ENCODE measurements at places on chromosomes 5 and 9. TPM values are rescaled to one million over a fixed set of nuclear protein-coding genes. Genes with fewer than 3 reads are reported as not detected.
A peak's percentile ranks its signal among the peaks of the same experiment; 100 is the strongest.

GRCh38 chr5:9617221-9617620, 12.9 kb downstream of the TAS2R1 start:
- DNase-seq = no peak

DNA sequence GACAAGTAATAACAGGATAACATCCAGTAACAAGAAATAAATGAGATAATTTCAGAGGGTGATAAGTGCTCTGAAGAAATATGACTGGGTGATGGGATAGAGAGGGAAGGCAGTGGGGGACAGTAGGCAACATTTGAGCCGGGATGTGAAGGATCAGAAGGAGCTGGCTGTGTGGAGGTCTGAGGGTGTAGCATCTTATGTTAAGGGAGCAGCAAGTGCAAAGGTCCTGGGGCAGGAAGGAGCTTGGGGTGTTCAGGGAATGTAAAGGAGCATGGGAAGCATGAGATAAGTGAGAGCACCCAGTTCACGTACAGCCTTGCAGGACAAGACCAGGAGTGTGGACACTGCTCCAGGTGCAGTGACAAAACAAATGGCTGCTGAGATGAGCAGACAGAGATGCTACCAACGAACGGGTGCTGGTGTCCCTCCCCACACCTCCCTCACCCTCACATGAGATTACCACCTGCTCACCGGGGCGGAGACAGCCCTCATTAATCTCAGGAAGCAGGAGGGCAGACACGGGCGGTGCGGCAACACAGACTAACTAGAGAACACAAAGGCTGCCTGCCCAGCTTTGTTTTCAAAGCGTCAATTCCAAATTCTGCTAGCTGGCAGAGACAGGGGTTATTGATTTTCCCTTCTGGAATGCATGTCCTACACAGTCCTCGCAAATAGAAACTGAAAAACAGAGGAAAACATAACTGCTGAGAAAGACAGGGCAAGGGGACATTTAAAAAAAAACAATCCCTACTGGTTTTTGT, 298.1 kb upstream of the PANK3 start:
- DNase-seq = no peak

- DNase-seq = no peak
Measured at GRCh38 chr5:1212271-1212670, 10.9 kb downstream of the SLC6A19 start.

- DNase-seq = no peak
Measured at GRCh38 chr5:170525470-170526211, 21.8 kb downstream of the KCNIP1 start.

Gene PHF2
- total RNA-seq = 20.0 TPM

GRCh38 chr5:112794410-112794809, 56.7 kb downstream of the APC start:
- no peak for DNase-seq

Gene FABP6
- 1.4 TPM for total RNA-seq

GRCh38 chr9:97660847-97661246, 27.2 kb downstream of the NCBP1 start:
- no peak for DNase-seq

GRCh38 chr5:125394661-125395280, 648.3 kb upstream of the ZNF608 start:
- DNase-seq = no peak

DNA sequence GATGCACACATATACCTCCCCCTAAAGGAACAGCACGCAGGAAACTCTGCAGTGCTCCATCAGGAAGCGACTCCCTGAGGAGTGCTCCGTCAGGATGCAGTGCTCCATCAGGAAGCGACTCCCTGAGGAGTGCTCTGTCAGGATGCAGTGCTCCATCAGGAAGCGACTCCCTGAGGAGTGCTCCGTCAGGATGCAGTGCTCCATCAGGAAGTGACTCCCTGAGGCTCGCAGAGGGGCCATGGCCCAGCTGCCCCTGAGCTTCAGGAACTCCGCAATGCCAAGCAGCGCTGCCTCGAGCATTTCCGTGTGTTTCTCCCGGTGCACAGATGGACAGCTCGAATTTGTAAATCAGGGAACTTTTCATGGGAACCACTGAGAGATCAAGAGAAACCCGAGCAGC, 88.1 kb downstream of the PAX5 start:
- no peak for DNase-seq

Gene ZFP37
- 12.7 TPM for total RNA-seq

GRCh38 chr5:2124434-2125170, 241.9 kb upstream of the IRX4 start:
- no peak for DNase-seq

Gene ZNF883
- total RNA-seq = 2.9 TPM

GRCh38 chr9:91062281-91062680, 260.7 kb downstream of the SYK start:
- no peak for DNase-seq

GRCh38 chr5:5423586-5423985, 1.1 kb downstream of the ICE1 start:
- DNase-seq = no peak

Gene TAS2R1
- not detected for total RNA-seq

GRCh38 chr5:8701251-8701650, 832.3 kb downstream of the MTRR start:
- no peak for DNase-seq

GRCh38 chr5:144275329-144275728, 104.7 kb downstream of the KCTD16 start:
- no peak for DNase-seq

Gene MARVELD2
- 5.9 TPM for total RNA-seq

Gene DENND4C
- total RNA-seq = 196 TPM

Gene C7
- 807 TPM for total RNA-seq

DNA sequence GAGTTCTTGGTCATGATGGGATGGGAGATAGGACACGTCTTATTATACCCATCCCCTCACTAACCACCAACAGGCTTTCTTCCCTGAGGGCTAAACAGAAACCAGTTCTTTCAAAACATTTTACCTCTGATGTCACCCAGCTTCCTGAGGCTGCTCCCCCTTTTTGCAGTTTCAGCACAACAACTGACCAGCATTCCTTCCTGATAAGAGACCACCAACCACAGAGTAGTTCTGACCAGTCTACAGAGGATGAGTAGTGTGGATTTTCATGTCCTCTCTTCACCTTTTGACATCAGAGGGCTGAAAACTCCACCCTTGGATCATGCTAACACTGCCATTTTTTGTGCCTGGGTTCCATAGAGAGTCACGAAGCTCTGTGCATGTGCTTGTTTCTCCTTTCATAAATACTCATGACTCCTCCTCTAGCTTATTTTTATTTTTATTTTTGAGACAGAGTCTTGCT, 82.6 kb downstream of the OSTF1 start:
- no peak for DNase-seq

GRCh38 chr5:168299372-168299771, 7.9 kb downstream of the WWC1 start:
- no peak for DNase-seq

DNA sequence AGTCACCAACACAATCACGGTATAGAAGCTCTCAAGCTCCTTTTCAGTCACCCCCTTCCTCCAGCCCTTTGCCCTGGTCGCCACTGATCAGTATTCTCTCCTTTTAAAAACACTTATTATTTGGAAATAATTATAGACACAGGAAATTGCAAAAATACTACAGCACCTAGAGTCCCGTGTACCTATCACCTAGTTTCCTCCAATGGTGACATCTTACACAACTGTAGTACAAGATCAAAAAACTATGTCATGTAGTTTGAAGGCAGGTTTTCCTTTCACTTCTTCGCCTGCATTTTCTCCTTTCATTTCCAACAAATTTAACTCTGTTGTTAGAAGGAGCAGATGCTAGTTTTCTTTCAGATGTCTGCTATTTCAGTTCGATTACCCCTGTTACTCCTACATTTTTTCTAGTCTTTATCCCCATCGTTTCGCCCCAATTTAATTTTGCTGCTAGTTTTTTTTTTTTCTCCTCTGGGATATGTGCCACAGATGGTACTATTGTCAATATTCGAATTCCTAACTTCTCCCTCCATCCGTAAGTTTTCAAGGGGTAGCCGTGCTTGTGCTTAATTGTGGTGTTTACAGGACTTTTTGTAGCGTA, 612 bp upstream of the ATG10 start:
- DNase-seq = peak; percentile 8

DNA sequence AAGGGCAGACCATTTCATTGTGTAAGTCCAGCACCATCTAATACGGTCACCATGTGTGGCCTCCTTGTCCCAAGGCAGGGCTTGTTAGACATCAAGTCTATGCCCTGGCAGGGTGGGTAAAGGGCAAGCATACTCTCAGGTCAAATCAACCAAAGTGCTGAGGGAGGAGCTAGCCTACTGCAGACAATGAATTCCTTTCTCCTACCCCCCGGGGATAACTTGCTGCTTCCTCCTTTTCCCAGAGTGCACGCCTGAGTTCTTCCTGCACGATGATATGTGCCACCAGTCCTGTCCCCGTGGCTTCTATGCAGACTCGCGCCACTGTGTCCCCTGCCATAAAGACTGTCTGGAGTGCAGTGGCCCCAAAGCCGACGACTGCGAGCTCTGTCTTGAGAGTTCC, 71.4 kb downstream of the RFK start:
- no peak for DNase-seq

DNA sequence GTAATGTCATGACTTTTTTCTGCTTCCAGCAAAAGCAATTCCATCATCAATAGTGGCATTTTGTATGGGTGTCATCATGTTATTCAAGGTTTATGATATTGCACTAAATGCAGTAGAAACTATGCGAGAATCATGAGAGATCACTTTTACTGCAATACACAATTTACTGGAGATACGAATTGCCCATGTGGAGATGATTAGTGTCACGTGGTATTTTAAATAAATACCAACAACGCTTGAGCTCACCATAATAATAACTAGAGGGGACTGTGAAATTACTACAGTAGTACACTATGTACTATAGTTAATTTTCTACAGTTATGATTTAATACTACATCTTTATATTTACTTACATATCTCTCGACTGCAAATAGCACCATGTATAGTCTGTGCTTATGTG, 49.7 kb downstream of the FAM174A start:
- no peak for DNase-seq

GRCh38 chr5:7181841-7182240, 214.1 kb upstream of the ADCY2 start:
- no peak for DNase-seq

DNA sequence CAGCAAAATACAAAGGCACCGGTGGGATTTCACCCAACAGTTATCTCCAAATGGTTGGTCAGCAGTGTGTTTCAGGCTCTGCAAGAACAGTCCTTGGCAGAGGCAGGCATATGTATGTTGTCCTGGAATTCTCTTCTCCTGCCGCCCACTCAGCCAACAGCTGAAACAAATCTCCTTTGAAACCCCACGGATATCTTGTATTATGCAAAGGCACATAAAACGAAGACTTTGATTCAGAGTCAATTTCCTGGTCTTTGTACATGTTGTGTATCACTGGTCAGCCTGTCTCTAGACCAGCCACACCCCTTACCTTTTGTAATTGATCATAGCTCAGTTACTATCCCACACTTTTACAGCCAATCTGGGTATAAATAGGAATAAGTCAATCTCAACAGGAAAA, 29.2 kb downstream of the FREM1 start:
- no peak for DNase-seq

DNA sequence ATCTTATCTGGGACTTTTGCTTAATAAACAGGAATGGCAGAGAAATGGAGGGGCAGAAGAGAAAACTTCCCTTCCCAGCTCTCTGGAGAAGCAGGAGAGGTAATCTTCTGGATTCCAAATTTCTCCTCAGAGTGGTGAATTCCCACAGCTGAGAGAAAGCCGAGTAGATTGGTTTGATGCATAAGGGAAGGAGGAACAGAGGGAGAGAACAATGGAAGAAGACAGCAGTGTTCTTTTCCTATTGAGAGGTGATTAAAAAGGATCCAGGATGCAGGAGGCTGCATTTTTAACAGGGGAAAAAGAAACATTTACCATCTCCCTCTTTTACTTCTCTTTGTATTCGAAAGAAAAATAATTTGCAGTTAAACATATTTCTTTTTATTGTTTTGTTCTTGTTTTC, 13.1 kb downstream of the SH3RF2 start:
- no peak for DNase-seq

DNA sequence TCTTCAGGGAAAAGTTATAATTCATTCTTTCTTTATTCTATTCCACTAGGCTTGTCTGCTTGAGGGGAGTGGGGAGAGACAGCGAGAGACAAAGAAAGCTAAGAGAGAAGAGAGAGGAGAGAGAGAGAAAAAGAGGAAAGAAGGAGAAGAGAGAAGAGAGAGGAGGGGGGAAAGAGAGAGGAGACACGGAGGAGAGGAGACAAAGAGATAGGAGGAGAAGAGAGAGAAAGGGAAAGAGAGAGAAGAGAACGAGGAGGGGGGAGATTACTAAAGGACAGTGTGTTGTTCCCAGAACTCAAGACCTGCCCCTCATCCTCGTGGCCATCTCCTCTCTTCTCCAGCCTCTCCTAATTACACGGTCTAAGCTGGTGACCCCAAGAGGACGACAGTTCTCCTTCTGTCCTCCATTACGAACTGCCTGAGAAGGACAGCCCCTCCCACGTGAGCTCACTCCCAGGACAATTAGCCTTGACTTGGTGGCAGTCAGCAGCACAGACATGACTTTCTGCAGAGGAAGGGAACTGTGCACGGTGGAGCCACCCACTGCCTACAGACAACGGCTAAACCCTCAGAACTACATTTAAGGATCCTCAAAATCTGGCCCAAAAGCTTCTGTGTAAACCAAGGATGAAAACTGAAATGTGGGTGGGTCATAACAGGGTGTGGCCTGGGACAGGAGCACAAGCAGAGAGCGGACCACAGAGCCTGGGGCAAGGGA, 99.1 kb downstream of the COL23A1 start:
- DNase-seq = no peak

DNA sequence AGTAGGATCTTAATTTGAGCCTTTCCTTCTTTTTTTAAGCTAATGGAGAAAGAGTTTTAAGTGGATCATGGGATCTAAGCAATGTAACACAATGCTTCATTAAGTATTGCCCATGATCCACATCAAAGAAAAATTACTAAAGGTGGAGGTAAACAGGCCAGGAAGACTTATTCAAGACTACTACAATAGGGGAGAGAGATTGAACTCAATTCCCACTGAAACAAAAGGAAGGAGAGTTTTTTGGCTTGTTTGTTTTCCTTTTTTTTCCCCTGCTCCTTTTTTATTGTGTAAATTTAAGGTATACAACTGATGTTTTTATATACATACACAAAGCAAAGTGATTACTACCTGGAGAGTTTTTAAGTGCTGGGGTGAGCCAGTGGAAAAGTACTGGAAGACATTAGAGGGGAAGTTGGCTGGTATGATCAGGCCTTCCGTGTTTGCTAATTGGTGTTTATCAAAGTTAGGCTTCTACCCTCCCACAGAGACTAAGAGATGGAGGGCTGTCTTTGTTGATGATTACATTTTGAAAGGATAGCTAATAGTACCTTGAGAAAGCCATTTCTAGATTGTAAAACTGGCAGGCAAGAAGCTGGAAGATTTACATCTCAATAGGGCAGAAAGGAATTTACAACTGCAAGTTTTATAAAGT, 262.7 kb downstream of the CHSY3 start:
- no peak for DNase-seq
